GM12864 (cell line): ENCODE measurements at places on chromosomes 1 and 21.

- peak; percentile 94 for DNase-seq
Observed at GRCh38 chr1:207822602-207823451, 71.0 kb downstream of the CD46 start.

- no peak for DNase-seq
Observed at GRCh38 chr1:183572721-183573120, 17.5 kb downstream of the NCF2 start.

DNA sequence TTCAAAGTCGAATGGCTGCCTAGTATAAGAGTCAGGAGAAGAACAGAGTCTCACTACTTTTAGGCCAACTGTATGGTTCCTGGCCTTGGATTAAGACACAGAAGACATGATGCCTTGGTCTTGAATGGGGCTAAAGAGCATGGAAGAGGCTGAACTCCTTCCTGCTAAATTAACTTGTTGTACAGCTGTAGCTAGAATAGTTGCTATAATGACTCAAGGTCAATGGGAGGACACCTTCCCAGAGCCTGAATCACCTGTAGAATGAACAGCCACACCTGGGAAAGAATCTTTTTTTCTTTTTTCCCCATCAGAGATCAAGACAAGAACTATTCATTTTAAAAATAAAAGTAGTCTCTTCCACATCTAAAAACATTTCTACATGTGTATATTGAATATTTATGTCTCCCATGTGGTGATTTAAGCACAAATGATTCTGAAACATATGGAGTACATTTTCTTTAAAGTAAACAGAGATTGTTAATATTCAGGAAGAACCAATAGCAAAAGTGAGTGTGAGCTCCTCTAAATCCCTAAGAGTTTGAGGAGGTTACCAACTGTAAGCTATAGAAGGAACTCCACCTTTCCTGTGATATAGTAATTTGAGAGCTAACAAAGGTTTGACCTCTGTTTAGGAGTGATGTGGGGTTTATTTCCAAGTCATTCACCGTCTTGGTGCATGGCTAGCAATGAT lies 191.3 kb downstream of the TGFB2 start:
- no peak for DNase-seq

DNA sequence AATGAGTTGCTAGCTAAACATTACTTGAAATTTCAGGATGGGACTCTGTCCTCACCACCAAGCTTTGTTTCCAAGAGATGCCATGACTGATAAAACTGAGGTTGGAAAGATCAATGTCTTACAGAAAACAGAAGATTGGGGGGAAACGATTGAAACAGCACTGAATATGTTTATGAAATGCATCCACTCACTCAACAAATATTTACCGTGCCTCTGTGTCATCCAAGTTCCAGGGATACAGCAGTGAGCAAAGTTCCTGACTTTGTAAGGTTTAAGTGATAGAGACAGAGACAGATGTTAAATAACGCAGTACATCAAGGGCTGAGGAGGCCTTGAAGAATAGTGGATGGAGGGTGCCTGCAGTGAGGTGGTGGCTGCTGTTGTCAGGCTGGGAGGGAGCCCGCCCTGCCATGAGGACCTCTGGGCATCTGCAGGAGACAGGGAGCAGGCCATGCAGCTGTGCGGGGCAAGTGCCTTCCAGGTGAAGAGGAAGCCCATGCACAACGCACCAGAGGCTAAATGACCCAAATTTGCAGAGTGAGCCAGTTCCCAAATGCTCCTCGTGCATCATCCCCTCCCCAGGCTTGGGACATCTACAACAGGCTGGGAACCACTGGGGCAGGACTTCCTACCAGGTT lies 108.0 kb downstream of the HLCS start:
- DNase-seq = no peak

DNA sequence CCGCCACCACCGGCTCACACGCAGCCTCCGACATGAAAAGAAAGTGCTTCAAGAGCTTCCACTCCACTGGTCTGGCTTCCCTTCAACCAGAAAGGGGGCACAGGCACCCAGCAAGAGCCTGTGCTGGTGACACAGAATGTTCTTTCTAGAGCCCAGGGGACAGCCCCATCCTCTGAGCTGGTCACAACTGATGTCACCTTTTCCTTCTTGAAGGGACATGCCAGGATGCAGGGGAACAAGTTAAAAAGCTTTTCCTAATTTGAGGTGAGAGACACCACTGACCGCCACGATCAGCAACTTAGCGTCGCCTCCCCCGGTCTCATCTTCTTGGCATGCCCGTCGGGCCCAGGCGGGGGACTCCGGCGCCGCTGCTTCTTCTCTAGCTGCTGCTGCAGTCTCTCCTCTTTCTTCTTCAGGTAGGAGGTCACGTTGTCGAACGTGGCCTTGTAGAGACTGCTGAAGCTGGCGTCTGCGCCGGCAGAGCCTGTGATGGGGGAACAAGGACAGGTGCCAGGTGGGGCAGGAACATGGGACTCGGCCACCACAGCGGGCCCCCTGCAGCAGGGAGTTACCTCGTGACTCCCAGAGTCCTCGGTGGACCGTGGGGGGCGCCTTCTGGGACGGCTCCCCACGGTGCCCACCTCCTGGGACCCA lies 29.5 kb downstream of the WDR4 start:
- DNase-seq = no peak

DNA sequence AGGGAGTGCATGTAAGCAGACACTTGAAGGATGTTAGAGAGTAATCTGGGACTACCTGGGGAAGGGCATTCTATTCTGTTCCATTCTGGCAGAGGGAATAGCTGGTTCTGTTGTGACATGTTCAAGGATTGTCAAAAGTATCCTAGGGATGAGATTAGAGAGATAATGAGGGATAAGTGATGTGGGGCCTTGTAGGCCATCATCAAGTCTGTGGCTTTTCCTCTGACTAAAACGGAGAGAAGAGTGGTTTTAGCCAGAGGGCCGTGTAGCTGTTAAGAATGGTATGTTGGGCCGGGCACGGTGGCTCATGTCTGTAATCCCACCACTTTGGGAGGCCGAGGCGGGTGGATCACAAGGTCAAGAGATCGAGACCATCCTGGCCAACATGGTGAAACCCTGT lies 23.6 kb downstream of the TGFB2 start:
- no peak for DNase-seq

DNA sequence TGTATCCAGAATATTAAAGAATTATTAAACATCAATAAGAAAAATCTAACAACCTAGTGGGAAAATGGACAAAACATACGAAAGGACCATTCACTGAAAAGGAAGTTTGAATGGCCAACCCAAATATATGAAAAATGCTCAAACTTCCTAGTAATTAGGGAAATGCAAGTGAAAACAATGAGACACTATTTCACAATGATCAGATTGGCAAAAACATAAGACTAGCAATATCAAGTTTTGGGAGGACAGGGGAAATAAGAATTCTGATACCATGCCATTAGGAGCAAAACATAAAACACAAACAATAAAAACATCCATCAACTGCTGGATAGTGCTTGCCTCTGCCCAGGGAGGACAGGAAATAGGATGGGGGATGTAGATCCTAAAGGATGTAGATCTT lies 14.3 kb downstream of the XCL2 start:
- no peak for DNase-seq

- DNase-seq = no peak
Observed at GRCh38 chr1:59731591-59731990, 83.2 kb upstream of the HOOK1 start.

GRCh38 chr1:51288578-51288977 lies 41.8 kb downstream of the TTC39A start:
- no peak for DNase-seq

DNA sequence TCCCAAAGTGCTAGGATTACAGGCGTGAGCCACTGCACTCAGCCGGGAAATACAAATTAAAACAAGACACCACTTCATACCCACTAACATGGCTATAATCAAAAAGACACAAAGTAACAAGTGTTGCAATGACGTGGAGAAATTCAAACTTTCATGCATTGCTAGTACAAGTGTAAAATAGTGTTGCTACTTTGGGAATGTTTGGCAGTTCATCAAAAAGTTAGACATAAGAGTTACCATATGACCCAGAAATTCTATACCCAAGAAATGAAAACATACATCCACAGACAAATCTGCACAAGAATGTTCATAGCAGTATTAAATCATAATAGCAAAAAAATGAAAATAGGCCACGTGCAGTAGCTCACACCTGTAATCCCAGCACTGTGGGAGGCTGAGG lies 16.4 kb downstream of the FOXJ3 start:
- no peak for DNase-seq

DNA sequence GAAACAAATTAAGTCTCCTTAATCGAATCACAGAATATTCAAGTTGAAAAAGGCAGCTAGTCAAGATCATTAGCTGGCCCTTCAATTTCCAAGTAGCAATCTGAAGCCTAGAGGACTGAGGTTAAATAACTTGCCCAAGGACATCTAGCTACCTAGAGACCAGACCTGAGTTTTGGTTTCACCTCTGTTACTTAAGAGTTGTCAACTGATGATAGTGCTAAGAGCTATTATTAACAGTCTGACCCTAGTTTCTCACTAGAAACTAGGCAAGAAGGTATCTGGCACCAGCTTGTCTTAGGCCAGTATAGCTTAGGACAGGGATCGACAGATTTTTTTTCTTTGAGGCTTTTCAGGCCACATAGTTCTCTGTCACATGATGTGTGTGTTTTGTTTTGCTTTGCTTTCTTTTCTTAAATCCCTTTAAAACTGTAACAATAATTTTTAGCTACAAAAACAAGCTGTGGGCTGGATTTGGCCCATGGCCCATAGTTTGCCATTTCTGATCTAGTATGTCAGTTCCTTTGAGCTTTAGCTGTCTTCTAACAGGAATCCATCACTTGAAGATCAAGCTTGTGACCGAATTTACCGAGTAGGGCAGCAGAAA lies 23.2 kb downstream of the TRIM45 start:
- no peak for DNase-seq

- no peak for DNase-seq
Observed at GRCh38 chr1:76546354-76546933, 320.8 kb upstream of the ST6GALNAC5 start.

GRCh38 chr1:223847781-223848345 lies 2.1 kb upstream of the TP53BP2 start:
- no peak for DNase-seq

GRCh38 chr1:31920956-31921355 lies 17.2 kb downstream of the PTP4A2 start:
- DNase-seq = no peak

DNA sequence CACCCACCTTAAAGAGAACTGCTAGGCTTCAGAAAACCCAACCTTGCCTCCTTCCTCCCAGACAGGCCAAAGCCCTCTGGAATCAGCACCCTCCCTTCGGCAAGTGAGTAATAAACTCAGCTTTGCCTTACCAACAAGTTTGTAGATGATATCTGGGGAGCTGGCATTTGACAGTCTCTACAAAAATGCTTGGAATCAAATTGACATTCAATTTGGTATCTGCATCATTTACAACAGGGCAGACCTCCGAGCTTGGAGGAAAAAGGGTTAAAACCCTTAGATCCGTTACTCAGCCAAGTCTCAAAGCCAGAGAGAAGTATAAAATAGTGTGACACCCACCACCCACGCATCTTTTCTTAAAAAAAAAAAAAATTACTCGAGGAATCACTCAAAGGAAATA lies 149.3 kb upstream of the EDN2 start:
- DNase-seq = no peak

GRCh38 chr1:14735841-14736240 lies 137.4 kb downstream of the KAZN start:
- DNase-seq = no peak

DNA sequence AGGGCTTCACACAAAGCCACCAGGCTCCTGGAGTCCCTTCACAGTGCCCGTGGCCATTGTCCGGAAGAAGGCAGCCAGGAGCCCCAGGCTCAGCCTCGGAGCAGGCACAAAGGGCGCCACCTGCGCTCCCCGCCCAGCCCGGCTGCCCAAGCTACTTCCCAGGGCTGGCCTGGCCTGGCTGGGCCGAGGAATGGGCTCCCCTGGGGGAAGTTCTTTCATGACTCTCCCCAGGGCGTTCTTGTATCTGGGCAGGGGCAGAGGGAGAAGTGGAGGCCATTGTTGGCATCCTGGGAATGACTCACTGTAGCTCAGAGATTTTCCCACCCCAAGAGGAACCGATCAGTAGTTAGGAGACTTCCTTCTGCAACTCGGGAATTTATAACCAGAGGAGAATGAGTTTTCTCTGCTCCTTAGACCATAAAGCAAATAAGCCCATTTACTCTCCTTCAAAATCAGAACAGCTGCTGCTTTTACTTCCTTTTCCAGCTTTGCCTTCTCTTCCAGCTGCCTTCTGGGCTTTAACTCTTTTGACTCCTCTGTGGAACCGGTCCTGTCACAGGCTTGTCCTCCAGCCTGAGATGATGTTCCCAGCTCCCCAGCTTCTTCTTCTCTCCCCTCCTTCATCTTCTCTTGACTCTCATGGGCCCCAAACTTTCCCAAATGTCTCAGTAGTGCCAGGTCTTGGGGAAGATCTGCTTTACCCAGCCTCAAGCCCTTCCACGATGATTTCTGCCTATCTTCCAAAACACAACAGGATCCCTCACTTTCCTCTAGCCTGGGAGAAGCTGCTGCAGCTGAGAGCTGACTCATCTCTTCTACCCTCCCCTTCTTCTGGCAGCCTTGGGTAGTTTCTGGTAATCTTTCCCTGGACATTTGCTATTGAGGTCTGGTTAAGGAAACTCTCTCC lies 118.7 kb upstream of the CD34 start:
- DNase-seq = no peak

GRCh38 chr1:213070406-213070805 lies 19.4 kb downstream of the RPS6KC1 start:
- peak; percentile 65 for DNase-seq
